Caki2 (cell line): ENCODE measurements at places on chromosomes 1 and 21.

DNA sequence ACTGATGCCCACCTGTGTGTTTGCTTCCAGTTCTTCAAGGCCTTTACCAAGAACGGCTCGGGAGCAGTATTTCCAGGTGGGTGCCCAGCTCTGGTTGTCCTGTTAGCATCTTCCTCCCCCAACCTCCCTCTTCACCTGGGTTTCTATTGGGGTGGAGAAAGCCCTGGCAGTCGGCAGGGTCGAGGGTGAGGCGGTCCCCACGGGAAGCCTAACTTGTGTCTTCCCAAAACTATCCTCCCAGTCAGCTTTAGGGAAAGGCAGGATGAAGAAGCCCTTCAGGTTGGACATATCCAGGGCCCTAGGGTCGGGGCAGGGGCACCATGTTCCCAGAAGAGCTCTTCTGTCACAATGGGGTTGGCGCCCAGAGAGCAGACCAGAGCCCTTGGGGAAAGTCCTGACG, 20.6 kb downstream of the QSOX1 start:
- no peak for DNase-seq

GRCh38 chr1:232423591-232423990, 206.3 kb downstream of the SIPA1L2 start:
- no peak for DNase-seq

GRCh38 chr1:96090134-96090533, 631.5 kb upstream of the PTBP2 start:
- DNase-seq: no peak

DNA sequence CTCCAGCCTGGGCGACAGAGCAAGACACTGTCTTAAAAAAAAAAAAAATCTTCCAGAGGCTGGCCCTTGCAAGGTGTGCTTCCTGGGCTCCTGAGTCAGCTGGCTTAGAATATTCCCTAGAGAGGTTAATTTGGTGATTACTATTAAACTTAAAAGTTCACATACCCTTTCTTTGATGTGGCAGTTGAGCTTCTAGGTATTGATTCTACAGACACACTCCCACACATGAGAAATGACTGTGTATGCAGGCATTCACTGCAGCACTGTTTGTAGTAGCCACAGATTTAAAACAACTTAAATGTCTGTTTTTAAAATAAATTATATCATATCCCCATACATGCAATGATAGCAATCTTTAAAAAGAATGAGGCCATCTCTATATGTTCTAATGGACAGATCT, 93.4 kb downstream of the GDAP2 start:
- DNase-seq: no peak

GRCh38 chr1:31661856-31662255, 17.2 kb upstream of the PEF1 start:
- no peak for DNase-seq

DNA sequence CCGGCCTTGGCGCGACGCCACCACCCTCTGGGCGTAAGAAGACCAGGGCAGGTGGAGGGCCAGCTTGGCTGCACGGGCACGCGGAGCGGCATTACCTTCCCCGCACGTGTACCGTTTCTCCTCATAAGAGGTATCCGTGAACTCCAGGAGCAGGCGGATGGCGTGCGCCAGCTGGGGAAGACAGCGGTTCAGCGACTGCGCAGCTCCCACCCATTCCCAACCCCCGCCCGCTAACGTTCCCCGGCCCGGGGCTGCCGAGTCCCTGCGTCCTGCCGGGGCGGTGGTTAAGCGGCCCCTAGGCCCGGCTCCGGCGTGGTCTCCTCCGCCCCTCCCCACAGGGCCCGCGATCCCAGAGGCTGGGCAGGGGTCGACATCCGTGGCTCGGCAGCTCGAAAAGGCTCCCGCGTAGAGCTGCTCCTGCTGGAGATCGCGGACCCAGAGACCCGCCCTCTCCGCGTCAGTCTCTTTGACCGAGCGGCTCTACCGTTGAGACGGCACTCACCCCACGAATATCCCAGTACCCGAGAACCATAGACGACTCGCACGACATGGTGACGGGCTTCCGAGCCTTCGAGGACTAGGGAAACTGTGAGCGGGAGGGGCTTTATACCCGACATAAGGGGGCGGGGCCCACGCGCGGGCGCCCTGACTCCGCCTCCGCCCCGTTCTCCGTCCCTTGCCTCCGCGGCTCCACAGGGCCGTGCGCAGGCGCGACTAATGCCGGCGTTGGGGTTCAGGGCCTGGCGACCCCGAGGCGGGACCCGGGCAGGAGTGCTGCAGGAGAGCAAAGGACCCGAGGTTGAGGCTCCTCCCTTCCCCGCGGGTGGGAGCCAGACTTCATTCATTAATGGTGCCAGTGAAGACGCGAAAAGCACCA, 862 bp downstream of the GSTM3 start:
- peak; percentile 65 for DNase-seq

DNA sequence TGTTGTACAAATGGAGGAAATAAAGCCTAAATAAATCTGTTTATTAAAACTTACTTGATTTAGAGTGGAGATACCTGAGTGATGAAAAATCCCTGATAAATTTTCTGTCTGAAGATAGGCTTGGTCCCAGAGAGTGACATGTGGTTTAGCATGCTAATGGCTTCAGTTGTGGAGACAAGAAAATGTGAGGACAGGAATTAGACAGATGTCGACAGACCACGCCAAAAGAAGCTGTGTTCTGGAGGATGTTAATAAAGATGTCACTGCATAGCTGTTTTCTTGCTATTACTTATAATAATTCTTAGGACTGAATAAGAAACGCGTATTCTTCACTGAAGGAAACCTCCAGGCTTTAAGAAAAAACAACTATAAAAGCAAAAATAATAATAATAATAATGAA, 154.9 kb downstream of the OLFM3 start:
- no peak for DNase-seq

DNA sequence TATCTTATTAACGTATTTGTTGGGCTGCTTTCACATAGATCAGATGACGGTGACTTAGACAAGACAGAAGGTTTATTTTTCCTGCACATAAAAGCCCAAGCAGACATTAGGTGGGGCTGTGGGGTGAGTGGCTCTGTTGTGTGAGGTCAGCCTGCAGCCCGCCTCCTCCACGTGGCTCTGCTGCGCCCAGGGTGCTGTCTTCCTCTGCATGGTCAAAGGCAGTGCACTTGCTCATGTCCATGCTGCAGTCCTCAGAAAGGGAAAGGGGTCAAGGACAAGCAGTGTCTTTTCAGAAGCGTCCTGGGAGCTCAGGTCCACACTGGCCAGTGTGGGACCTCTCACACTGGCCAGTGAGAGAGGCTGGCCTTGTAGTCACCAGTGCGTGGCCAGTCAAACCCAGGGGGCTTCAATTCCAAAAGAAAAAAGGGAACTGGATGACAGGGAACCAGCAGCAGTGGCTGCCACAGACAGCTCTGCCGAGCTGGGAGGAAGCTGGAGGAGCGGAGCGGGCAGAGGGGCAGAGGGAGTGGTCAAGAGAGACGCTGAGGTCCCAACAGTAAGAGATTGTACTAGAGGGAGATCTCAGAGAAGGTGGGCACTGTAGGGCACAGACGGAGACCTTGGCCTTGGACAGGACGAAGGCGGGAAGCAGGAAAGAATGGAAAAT, 35.9 kb upstream of the SLC45A1 start:
- no peak for DNase-seq

- DNase-seq: no peak
Observed at GRCh38 chr1:111658622-111659021, 39.0 kb downstream of the RAP1A start.

GRCh38 chr21:15729674-15730483, at the start of gene USP25:
USP25 (plus strand) TSS chr21:15729982; CDS start chr21:15730394, 412 bp downstream.
- DNase-seq: peak; percentile 87

DNA sequence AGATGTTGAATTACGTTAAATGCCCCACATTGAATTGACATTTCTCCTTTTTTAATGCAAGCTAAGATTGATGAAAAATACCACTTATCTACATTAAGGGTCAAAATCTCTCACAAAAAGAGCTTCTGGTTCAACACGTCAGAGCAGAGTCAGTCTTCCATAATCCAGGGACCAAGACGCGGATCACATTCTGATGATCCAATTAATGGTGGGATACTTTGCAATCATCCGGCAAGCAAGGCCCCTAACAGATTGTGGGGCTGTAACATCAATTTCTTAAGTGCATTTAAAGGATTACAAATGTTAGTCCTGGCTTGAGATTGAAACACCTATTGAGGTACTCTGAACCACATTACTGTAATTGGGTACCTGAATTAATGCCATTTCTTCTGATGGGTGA, 120.2 kb upstream of the ESRRG start:
- DNase-seq: no peak

DNA sequence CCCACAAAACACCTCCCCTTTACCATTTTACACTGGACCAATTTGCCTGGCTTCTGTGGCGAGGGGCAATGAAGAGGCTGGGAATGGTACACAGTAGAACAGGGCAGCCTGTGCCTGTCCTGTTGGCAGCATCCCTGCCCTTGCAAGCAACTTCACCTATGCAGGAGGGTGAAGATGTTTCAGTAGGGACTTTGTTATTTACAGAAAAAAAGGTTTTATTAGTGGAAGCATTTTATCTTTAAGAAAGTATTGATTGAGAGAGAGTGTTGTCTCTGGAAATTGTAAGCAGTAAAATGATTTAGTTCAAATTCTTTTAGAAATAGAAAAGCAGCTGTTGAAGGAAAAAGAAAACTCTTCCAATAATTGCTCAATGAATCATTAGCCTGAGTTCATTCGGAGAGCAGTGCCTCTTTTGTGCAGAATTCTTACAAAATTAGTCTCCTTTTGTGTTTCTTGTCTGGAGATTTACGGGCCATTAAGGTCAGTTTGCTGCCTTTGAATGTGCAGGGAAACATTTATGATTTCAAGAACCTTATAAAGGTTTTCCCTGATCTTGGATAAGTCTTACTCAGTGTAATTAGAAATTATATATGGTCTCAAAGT, 49.1 kb downstream of the HHAT start:
- no peak for DNase-seq

GRCh38 chr1:172540635-172541034, 7.7 kb downstream of the SUCO start:
- no peak for DNase-seq

DNA sequence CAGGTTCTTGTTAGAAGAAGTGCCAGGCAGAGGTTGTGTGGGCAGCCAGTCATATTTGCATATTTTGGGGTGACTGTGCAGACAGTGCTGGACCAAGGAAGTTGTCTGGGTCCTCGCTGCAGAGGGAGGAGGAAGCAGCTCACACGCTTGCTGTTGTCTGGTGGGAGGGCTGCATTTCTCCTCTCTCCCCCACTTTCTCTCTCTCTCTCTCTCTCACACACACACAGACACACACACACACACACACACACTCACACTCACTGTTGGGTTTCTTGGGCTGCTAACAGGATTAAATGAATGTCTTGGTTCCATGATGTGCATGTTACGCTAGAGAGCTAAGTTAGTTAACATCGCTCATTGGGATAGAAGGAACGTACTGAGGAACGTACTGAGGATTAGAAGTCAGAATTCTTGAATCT, 72.9 kb downstream of the AGPAT3 start:
- no peak for DNase-seq

- DNase-seq: no peak
Observed at GRCh38 chr1:110068646-110069403, 1.6 kb downstream of the ALX3 start.

DNA sequence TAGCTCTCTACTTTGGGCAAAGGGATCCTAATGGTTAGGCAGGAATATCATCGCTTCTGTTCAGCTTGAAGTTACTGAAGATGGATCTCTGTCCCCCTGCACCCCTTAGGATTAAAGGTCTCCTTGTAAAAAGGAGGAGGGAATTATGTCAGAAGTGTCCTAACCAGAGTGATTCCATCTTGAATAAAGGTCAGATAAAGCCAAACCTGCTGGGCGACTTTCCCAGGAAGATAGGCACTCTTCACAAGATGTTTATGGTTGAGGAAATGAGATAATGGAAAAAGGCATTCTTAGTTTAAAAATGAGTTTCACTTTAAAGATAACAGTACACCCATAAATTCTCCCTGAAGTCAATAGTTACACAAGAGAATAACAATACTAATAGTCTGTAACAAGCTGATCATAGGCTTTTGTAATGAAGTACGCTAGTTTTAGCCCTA, 1.7 kb upstream of the NENF start:
- no peak for DNase-seq

GRCh38 chr1:169914531-169914930, 20.8 kb upstream of the SCYL3 start:
- DNase-seq: no peak

DNA sequence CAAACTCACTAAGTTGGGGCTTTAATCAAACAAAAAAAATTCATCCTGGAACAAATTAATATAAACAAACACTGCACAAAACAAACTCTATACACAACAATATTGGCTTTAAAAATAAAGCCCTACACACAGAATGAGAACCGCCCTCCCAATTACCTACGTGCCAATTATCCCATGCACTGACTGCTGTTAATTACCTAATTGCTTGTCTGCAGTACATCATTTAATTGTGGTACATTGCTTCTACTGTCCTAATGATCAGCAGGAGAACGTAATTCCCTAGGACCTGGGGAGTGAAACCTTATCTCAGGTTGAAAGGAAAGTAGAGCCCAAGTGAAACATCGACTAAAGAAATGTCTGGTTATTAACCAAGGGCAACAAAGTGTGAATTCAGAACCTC, 364.5 kb downstream of the KCNH1 start:
- DNase-seq: no peak

GRCh38 chr1:157154291-157154690, 16.1 kb upstream of the ETV3 start:
- DNase-seq: peak; percentile 4

- no peak for DNase-seq
Observed at GRCh38 chr1:18879791-18880309, 20.4 kb upstream of the TAS1R2 start.

- no peak for DNase-seq
Observed at GRCh38 chr1:170800265-170800664, 135.1 kb upstream of the MROH9 start.

DNA sequence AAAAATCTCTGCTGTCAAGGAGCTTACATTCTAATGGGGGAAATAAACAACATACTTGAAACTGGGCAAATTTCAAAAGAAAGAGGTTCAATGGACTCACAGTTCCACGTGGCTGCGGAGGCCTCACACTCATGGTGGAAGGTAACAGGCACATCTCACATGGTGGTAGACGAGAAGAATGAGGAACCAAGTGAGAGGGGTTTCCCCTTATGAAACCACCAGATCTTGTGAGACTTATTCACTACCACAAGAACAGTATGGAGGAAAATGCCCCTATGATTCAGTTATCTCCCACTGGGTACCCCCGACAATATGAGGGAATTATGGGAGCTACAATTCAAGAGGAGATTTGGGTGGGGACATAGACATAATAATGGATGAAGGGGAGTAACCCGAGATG, 226.4 kb downstream of the ZP4 start:
- no peak for DNase-seq

GRCh38 chr1:27602462-27603308, 1.3 kb downstream of the AHDC1 start:
- DNase-seq: no peak

GRCh38 chr1:9302745-9303524, 10.2 kb downstream of the SPSB1 start:
- peak; percentile 92 for DNase-seq

GRCh38 chr1:25011943-25012638, 82.0 kb upstream of the RUNX3 start:
- DNase-seq: no peak

DNA sequence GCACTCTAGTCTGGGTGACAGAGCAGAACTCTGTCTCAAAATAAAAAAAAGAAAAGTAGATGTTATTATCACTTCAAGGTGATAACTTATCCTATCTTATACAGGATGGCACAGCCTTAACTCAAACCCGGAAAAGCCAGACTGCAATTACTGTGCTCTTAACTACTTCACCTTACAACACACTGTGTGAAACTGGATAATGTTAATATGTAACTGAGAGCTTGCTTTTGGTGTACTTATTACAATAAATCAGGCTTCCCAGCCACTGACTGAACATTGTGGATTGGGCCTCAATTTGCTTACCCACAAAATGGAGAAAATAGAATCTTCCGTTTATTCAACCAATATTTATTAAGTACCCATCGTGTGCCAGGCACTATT, 1.4 kb downstream of the ORC1 start:
- DNase-seq: peak; percentile 22
